ENCODE measurements at places on chromosomes 2 and 18.

- DNase-seq = peak; percentile 25
Measured at GRCh38 chr2:190718652-190719526, 70.0 kb downstream of the NAB1 start.

GRCh38 chr2:41916177-41916576 lies 131.6 kb upstream of the PKDCC start:
- DNase-seq = no peak

DNA sequence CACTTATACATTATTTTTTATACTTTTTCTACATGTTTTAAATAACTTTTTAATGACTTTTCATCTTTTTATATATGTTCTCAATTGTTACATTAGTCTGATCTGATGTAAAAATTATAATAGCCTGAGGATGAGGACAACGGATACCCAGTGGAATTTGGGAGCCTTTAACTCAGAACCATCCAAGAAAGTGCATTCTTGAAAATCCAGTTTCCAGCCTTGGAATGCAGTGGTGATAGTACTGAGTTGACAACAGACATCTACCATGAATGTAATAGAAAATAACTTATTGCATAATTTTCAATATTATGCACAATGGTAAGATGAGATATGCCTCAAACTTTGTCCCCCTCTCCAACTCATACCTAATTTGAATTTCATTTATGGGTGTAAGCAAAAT lies 120.7 kb upstream of the ZC3H15 start:
- no peak for DNase-seq

GRCh38 chr2:230203110-230203676 lies 16.6 kb downstream of the SP110 start:
- DNase-seq = no peak

DNA sequence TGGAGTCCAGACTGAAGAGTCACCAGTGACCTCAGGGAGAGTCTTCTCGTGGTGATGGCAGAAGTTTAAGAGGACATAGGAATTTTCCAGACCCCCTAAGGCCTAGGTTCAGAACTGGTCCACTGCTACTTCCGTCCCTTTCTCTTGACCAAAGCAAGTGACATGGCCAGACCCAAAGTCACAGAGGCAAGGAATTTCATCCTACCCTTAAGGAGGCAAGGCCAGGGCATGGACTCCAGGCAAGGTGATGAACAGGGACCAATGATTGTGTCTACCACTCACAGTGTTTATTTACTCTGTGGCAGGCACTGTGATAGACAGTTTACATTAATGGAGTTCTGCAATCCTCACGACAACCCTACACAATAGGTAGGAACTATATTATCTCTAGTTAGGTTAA lies 265.1 kb downstream of the GLI2 start:
- no peak for DNase-seq

GRCh38 chr2:118032169-118033013 lies 18.5 kb upstream of the CCDC93 start:
- DNase-seq = no peak

DNA sequence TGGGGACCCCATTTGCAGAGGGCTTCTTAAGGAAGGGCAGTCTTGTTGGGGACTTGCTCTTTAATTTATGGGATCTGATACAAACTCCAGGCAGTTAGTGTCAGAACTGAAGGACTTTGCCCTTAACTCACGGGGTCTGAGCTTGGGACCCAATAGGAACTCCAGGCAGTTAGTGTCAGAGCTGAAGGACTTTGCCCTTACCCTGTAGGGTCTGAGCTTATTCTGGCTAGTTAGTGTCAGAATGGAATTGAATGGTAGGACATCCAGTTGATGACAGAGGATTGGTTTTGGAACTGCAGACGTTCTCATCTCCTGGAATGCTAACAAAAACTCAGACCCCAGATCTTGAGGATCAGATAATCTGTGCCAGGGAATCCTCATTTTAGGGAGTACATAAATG lies 256.9 kb upstream of the COPS8 start:
- DNase-seq = no peak

- no peak for DNase-seq
Measured at GRCh38 chr18:46538376-46538775, 118.6 kb downstream of the LOXHD1 start.

DNA sequence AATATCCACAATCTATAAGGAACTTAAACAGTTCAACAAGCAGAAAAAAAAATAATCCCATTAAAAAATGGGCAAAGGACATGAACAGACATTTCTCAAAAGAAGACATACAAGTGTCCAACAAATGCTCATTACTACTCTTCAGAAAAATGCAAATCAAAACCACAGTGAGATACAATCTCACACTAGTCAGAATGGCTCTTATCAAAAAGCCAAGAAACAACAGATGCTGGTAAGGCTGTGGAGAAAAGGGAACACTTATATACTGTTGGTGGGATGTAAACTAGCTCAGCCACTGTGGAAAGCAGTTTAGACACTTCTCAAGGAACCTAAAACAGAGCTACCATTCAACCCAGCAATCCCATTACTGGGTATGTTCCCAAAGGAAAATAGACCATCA lies 7.2 kb upstream of the CRYGB start:
- no peak for DNase-seq

DNA sequence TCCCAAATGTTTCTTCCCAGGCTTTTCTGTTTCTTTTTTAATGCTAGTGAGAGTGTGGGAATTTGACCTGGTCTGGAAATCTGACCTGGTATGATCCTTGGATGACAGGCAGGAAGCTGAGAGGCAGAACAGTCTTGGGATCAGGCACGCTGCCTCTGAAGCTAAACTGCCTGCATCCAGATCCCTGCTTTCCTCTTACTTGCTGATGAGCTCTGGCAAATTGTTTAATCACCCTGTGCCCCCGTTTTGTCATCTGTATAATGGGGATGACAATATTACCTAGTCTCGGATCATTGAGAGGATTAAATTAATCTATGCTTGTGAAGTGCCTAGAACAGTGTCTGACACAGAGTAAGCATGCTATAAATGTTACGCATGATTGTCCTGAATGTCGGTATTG lies 3.3 kb downstream of the KLHL23 start:
- no peak for DNase-seq

GRCh38 chr2:179272406-179273192 lies 8.0 kb upstream of the SESTD1 start:
- no peak for DNase-seq

GRCh38 chr18:2410688-2411087 lies 160.6 kb downstream of the METTL4 start:
- no peak for DNase-seq

DNA sequence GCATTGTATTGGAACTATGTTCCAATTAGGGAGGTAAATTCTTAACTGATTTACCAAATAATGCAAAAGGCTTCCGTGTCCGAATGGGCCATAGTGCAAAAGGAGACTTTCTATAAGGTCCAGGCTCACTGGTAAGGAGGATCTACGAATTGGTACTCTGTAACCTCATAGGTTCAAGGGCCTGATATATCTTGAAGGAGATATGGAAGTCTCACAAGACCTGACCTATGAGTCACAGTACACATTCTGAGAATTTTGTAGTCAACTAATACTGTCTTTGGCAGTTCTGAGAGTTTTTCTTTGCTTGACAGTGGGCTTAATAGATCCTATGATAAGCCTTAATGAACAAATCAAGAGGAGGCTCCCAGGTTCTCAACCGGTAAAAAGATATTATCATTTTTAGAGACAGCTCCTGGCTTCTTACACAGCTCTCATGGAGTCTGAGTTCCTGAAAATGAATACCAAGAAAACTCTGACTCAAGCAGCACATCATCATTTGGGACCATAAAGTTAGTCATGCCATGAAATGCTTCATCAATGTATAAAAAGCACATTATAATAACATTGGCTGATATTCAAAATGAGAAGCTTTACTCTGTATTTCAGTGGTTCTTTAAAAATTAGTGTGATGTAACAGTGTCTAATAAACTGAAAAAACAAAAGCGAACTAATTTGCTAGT lies 1275.2 kb upstream of the CRIM1 start:
- DNase-seq = no peak

- no peak for DNase-seq
Measured at GRCh38 chr2:85158559-85159273, 25.5 kb downstream of the TCF7L1 start.

GRCh38 chr2:204898928-204899640 lies 353.8 kb downstream of the PARD3B start:
- no peak for DNase-seq

- no peak for DNase-seq
Measured at GRCh38 chr2:120227111-120227991, 4.2 kb upstream of the TMEM185B start.

- DNase-seq = no peak
Measured at GRCh38 chr2:26640331-26640745, 828 bp downstream of the CIB4 start.

DNA sequence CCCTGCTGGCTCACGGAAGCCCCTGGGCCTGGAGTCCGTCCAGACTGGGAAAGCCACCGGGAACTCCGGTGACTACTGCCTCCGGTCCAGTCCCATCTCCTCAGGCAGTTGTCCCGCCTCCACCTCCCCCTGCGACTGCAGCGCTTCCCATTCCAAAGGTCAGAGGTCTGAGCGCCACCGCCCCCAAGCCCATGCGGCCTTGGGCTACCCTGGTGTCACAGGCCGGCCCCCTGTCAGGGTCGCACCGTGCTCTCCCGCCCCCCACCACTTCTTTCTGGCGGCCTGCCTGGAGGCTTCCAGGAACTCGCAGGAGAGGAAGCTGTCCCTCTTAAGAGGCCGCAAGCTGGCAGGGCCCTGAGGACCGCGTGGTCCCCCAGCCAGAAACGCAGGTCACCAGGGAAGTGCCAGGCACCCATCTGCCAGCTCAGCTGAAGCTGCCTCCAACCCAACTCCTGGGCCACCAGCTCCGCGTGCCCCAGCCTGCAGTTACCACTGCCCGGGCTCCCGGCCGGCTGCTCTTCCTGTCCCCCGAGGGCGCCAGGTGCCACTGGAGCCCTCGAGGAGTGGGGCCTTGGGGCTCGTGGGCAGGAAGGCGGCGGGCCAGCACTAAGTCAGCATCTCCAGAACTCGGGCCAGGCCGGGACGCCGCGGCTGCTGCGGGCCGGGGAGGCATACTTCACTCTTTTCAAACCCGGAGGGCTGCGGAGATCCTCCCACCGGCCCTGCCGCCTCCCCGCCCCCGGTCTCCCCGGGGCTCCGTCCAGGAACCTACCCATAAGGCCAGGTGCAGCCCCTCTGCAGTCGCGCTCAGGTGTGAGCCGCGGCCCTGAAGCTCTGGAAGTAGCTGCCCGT lies 83.3 kb upstream of the POMC start:
- DNase-seq = peak; percentile 89

- no peak for DNase-seq
Measured at GRCh38 chr2:133574186-133574585, 5.9 kb upstream of the NCKAP5 start.

GRCh38 chr2:118632921-118633320 lies 214.5 kb downstream of the EN1 start:
- no peak for DNase-seq

GRCh38 chr18:12882453-12883371 lies 1.3 kb downstream of the PTPN2 start:
- no peak for DNase-seq

Measured in GM12891 (cell line).